ENCODE measurements at places on chromosomes 4 and X.

DNA sequence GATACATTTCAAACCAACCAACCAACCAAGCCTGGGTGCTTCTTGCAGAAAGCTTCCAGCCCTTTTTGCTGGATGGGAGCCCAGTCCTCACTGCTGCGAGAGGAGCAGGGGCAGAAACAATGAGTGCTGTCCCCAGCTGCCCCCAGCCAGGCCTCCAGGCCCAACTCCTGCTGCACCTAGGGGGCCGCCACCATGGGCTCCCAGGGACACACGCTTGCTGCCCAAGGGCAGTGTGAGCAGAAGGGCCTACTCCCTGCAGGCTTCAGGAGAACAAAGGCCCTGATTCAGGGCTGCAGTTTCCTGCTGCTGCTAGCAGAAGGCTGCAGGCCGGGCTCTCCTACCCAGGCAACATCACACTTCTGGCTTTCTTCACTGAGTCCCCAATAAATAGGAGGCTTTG, 37.7 kb upstream of the ENPP6 start:
- no peak for DNase-seq

DNA sequence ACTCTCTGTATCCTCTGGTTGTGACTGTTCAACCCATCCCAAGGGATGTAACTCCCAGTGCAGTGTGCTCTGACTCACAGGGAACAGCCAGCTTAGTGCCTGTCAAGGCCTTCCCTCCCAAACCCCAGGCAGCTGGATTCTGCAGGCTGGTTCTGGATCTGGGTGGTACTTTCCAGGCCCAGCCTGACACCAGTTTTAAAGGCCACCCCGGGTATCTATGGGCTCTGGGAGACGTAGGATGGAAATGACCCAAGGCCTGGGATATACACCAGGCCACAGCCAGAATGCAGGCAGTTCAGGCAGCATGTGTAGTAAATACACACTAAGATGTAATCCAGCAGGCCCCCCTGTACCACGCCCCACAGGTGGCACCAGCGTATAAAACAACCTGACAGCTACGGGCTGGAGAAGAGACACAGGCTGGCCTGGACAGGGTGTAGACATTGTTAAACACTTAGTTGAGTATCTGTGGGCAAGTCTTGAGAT, 64.2 kb downstream of the SPINK2 start:
- DNase-seq, result no peak

DNA sequence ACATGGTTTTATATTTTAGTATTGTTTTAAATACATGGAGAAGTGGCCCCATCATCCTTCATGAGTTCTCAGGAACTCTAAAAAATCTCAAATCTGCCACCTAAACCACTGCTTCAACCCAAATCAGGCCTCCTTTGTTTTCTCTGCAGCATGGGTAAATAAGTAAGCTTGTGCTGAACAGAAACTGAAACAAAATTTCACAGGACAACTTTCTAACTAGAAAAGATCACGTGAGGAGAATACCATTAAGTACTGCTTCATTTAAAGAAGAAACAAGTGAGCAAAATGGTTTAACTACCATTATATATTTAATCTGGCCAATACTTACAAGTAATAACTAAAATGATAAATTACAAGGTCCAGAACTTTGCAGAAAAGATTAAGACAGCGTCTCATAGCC, 2.5 kb downstream of the ARAP2 start:
- no peak for DNase-seq

- no peak for DNase-seq
Observed at GRCh38 chrX:108018656-108019381, 26.0 kb upstream of the VSIG1 start.

- DNase-seq, result no peak
Observed at GRCh38 chr4:36013206-36013605, 231.1 kb downstream of the ARAP2 start.

DNA sequence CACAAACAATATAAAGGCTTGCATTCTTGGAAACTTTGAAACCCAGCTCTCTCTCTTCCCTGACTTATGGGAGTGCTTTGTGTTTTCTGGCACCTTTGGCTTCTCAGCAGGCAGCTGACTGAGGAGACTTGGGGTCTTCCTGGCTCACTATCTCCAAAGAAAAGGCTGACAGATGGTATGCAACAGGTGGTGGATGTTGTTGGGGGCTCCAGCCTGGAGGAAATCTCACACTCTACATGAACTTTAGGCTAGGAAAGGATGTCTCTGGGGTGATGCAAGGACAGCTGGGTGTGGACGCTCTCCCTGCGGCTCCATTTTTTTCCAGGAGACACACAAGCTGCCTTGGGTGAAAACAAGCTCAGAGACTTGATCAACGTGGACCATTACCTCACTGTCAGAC, 67.4 kb downstream of the DNAAF6 start:
- no peak for DNase-seq
